ENCODE measurements at places on chromosomes 4 and X.
A peak's percentile ranks its signal among the peaks of the same experiment; 100 is the strongest.

DNA sequence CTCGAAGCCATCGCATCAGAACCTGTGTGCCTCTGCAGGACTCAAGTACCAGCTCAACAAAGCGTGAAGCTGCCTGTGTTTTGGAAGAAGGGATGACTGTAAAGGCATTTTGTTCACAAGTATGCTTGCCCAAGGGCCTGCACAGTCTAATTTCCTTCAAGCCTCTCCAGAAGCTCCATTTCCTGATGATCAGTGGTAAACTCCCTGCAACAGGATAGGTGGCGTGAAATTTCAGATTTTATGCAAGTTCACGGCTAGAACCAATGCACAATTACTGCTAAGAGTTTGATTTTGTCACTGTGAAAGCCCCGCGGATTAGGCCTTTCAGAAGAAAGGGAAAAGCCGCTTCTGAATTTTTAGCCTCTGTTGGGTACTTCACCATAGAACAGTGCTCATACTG, 89.2 kb upstream of the TAPT1 start:
- no peak for DNase-seq

DNA sequence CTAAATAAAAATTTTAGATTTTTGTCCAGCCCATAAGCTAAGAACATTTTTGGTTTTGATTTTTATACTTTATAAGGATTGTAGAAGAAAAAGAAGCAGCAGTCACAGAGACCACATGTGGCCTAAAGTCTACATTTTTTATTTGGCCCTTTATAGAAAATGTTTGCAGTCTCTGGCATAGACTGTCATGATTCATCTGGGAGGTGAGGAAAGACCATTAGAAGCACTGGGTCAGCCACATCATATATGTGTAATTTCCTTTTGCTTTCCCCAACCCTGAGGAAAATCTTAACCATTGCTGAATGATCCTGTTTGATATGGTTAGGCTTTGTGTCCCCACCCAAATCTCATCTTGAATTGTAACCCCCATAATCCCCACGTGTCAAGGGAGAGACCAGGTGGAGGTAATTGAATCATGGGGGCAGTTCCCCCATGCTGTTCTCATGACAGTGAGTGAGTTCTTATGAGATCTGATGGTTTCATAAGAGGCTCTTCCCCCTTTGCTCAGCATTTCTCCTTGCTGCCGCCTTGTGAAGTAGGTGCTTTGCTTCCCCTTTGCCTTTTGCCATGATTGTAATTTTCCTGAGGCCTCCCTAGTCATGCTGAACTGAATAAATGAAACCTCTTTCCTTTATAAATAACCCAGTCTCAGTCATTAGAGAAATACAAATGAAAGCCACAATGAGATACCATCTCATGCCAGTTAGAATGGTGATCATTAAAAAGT, 12.1 kb upstream of the COPS4 start:
- no peak for DNase-seq

GRCh38 chr4:185004562-185005218, 13.6 kb upstream of the HELT start:
- peak; percentile 26 for DNase-seq

DNA sequence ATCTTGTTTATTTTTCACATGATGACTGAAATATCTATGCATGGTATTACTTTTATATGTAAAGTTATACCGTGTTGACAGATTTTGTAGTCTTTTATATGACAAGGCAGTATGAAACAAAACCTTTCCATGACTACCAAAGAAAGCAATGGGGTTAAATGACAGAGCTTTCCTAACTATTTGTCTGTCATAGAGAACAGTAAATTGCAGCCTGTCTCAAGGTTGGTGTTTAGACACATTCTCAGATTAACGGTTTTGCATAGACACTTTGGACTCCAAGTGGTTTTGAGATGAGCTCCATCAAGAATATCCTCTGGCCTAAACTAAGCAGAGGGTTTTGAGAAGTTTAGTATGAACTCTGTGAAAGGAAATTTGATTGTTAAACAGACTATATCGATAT, 180.7 kb upstream of the TENM3 start:
- no peak for DNase-seq

DNA sequence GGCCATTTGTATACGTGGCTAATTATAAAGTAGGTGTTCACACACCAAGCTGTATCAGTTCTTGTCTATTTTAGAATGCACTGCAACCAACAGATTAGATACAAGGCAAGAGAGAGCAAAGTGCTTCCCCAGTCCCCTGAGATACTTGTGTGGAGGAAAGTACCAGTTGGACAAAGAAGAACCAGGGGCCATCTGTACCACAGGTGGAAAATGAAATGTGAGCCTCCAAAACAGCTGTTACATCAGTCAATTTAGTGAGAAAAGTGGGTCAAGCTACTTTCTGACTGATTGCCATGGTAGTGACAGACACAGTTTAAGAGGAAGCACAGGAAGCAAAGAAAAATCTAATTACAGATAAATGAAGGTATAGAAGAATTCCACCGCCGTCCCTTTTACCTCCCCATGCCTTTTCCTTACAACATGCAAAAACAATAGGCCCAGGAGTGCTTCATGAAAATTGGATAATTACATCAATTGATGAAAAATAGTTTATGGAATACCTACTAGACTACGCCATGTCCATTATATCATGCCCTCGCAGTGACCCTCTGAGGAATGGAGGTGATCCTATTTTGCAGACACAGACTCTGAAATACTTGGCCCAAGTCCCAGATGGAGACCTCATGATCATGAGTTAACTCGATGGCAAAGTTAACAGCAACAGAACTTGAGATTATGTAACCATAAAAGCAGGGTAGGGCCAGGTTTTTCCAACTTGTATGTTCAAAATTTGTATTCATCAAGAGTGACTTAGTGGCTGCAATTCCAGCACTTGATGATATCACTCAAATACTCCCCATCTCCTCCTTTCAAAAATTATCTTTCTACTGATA, 15.8 kb downstream of the SMPX start:
- DNase-seq = peak; percentile 58

DNA sequence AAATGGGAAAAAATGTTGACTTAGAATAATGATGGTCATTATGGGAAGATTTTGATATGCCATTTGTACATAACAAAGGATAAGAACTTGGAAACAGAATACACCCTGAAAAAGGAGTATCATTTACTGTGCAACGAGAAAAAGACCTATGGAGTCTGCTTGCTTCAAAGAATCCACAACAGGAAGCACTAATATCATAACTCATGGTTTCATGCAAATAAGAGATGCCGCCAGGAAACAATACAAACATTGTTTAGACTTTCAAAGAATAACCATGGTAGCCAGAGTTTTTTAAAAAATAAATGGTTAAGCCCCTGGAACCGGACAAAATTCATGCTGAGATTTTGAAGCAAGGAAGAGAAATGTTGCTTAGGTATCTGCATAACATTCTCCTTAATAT, 139.9 kb upstream of the ETNPPL start:
- DNase-seq = no peak

DNA sequence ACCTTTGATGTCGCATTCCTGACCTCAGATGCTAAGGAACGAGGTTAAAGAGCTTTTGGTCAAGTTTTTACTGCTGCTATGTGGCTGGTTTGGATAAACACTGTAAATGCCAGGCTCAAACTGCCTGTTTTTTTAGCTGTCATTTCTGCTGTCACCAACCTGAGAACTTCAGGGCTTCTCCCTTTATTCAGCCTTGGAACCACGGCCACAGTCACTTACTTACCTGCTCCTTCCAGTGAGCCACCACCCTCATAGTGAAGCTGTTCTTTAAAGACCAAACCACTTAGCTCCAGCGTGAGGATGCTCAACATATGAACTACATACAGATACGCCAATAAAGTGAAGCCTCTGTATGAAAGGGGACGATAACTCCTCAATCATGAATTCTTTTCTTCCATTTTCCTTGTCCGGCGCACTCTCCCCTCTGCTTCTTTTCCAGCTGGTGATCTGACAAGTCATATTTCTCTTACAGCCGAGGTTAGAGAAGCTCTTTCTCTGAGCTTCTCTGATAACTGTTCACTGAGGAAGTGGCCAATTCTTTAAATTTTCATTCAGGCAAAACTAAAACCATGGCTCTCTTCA, 152.8 kb upstream of the ANK2 start:
- no peak for DNase-seq

GRCh38 chr4:65508168-65508567, 162.1 kb downstream of the EPHA5 start:
- no peak for DNase-seq

GRCh38 chrX:126065901-126066660, 100.0 kb downstream of the DCAF12L2 start:
- DNase-seq = no peak

DNA sequence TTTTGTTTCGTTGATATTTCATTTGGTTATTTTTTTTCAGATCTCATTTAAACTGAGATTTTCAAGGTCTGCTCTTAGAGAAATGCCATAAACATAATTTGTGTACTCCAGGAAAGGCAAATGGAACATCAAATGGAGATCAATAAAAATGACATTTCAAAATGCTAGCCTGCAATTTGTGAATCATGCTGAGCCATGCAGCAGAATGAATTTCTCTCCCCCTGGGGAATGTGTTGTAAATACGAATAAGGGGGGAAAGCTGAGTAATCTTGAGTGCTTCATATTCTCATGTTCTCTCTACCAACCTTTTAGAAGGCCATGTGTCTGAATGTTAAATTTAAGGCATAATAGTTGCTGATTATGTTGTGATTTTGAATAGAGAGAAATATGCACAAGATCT, 7.8 kb downstream of the ZCCHC4 start:
- DNase-seq = no peak

DNA sequence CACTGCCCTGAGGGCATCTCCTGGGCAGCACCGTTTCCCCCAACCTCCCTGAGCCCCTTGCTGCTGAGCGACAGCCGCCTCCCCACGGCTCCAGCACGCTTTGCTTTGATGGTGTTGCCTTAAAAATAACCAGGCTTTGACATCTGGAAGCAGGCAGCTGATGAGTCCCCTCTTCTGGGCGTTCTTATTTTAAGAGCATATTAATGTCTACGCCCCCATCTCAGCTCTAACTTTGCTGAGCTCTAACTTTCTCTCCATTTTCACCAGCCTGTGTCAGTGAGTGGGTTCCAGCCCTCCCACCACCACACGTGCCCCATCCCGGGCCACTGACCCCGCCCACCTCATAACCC, 70.2 kb downstream of the ADRA2C start:
- DNase-seq = no peak

GRCh38 chrX:12352922-12353321, 214.6 kb downstream of the FRMPD4 start:
- DNase-seq = no peak

GRCh38 chr4:185335579-185335978, 60.1 kb downstream of the LRP2BP start:
- DNase-seq = no peak

DNA sequence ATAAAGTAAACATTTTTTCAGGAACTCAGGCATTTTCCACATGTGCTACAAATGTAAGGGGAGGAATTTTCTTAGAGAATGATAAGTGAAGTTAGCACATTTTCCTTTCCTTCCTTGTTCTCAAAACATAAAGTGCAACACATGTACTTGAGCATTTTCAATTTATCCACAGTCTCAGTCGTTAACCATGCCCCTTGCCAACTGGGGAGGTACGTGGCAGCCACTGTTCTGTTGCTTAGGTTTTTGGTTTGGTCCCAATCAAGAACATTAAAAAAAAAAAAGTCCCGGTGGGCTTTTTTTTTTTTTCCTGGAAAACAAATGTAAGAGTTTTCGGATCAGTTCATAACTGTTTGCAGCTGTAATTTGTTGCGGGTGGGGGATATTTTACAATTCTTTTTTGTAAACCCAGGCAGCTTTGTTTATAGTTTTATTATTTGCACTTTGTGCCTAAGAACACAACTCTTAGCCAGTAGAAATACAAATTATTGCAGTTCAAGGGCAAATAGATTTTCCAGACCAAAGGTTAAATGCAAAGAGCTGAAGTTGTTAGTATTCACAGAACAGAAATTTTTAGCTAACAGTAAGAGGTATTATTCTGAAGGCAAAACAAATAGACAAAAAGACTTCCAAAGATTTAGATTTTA, 112.1 kb upstream of the NAP1L5 start:
- DNase-seq = no peak

DNA sequence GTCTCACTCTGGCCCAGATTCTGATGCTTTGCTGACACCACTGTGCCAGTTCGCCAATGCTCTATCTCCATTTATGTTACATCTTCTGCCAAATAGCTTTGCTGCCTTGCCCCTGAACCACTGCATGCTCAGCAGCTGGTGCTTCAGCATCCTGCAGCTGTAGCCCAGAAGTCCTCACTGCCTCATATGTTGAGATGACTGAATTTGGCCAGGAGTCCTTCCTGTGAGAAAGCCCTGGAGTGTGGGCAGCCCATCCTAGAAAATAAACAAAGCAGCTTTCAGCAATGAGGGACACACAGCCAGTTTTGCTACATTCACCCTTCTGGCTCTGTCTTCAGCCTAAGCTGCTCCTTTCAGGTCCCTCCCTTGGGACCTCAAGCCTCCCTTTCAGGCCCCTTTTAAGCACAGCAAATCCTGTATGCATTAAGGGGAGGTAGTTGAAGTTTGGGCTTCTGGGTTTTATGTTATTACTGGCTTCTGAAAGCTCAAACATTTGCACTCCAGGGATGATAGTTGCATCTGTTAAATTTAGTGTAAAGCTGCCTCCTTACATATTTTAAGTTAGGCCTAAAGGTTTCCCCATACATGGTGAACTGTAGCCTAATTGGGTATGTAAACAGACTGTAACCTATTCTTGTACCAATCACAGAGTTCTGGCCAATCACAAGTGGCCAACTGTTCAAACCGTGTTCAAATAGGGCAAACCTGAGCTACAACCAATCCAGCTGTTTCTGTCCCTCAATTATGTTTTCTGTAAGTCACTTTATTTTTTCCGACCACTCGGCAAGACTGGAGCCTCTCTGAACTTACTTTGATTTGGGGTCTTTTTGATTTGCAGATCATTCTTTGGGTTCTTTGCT, 2.1 kb upstream of the TMEM165 start:
- no peak for DNase-seq

GRCh38 chrX:4668802-4669536, 955.5 kb upstream of the PRKX start:
- no peak for DNase-seq

DNA sequence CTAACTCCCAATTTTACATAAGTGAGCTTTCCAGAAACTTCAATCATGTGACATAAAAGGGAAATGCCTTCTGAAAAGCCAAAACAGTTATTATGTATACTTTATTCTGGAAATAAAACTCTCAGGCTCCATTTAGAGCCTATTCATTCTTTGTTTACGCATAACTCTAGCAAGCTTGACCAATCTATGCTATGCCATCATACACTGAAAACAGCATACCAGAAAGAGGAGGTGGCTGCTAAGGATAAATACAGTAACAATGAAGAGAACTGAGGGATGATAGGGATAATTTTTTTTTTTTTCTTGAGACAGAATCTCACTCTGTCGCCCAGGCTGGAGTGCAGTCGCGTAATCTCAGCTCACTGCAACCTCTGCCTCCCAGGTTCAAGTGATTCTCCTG, 24.4 kb downstream of the CDKL2 start:
- DNase-seq = no peak

DNA sequence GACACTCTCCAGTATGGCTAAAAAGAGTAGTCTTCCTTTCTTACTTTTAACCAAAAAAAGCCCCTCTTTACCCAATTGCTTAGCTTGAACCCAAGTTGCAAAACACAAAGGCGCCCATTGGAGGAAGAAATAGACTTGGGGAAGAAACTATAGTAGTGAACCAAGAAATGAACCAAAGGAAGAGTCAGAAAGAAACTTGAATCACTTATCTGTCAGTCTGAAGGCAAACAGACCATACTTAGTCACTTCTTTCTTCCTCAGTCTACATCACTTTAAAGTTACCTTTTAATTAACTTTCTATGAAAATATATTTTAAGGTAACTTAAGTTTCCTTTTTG, 161.4 kb upstream of the GIMD1 start:
- no peak for DNase-seq

All from BE2C (cell line).